EL (cell line): ENCODE measurements at places on chromosomes 12 and 14.

DNA sequence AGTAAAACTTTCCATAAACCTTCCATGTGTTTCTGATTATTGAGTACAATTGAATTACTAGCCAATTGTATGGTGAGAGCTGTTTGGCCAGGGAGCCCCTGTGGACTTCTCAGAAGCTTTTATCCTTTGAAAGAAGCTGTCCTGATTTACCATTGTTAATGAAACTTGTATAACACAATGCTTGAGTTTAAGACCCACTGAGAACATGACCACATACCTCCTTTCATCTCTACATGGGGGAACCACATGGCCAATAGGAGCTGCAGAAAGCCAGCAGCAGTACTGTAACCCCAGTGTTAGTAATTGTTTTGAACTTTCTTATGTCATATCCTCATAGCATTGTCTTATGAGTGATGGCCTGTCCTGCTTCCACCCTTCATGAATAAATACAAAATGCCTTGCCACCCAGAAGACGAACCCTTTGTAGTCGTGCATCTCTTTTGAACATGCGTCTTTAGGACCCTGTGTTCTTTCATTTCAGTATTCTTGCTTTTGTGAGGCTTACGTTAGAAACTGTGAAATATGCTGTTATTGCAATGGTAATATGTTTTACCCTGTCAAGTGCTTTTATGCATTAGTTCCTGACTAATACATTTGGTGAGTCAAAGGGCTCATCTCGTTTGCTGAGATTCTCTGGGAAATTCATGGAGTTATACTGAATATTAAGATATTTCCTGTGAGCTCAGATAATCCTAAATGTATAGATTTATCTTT is 815.7 kb downstream of the NRXN3 start:
- no peak for DNase-seq

- peak; percentile 22 for DNase-seq
Observed at GRCh38 chr12:112851024-112851777, 55.6 kb upstream of the OAS1 start.

GRCh38 chr12:56800221-56800620 is 37.1 kb downstream of the HSD17B6 start:
- DNase-seq: no peak

- DNase-seq: no peak
Observed at GRCh38 chr12:31120392-31121008, 46.8 kb downstream of the DDX11 start.

GRCh38 chr12:121543786-121544185 is 37.0 kb downstream of the KDM2B start:
- DNase-seq: no peak

DNA sequence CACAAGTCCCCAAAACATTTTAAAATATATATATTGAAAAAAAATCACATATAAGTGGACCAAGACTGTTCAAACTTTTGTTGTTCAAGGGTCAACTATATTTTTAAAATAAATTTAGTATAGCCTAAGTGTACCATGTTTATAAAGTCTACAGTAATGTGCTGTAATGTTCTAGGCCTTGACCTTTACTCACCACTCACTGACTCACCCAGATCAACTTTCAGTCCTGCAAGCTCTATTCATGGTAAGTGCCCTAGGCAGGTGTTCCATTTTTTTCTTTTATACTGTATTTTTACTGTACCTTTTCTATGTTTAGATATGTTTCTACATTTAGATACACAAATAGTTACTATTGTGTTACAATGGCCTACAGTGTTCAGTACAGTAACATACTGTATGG is 23.4 kb upstream of the TMTC1 start:
- DNase-seq: peak; percentile 3

DNA sequence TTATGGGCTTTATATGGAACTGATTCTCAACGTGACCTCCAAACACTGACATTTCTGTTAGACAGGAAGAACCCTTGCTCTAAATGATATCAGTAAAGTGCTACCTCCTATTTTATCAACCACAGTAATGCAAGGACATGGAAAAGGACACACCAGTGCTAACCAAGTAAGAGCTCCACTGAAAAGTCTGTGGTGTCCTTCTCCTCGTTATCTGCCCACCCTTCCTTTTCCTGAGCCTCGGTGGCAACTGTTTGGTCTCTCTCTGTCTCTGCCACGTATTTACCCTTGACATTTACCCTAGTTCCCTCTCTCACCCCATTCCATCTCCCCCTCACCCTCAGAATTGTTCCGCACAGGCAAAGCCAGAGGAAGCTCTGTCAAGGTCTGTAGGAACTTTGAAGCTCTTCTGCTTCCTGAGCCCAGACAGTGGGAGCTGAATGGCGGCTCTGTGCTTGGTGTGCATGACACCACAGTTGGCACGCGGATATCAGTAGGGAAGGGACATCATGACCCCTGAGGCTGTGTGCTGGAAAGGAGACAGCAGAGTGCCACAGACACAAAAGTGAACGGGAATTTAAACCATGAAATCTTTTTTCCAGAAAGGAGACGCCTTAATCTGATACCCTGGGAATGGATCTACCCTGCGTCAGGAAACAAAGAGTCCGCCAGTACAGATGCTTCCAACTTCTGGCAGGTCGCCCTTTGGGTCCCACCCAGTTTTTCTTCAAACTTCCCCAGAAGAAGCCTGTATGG is 50.8 kb downstream of the NTN4 start:
- DNase-seq: no peak

DNA sequence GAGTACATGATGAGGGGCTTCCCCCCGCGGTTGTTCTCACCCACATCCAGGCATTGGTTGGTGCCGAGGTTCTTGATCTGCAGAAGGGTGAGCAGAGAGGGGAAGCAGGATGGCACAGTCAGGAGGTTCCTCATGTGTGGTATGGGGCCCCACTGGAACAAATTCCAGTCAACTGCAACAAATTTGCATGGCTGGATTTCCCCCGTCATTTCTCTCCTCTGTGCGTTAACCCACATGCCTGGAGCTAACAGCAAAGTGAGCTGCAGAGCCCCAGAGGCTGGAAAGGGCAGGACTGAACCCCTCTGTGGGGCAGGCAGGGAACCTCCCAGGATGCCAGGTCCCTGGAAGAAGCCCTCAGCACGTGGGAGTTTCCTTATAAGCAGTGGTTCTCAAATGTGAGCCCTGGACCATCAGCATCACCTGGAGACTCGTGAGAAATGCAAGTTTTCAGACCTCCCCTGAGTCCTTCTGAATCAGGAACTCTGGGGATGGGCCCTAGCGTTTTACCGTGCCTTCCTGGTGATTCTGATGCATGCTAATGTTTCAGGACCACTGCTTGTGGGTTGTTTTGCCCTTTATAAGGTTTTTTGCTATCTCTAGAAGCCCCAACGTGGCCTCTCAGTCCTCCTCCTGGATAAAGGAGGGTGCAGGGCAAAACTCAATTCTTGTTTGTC is 11.0 kb upstream of the CELA1 start:
- no peak for DNase-seq

DNA sequence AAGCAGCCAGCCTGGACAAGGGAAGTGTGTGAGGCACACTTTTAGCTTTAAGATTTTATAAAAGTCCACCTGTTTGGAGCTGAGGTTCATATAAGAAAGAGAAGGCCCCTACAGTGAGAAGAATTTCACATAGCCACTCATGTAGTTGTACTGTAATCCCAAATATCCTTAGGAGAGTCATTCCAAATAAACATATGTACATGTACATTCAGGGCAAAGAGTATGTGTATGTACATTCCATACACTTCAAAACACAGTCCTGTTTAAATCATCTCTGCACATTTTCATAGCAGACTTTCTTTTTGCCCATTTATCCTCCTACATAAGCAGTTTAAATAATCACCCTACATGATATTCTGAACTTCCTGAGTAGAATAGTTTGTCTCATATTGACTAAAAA is 87.6 kb downstream of the GPR65 start:
- DNase-seq: no peak

- peak; percentile 97 for DNase-seq
Observed at GRCh38 chr12:6047249-6048237, 76.9 kb downstream of the VWF start.

- no peak for DNase-seq
Observed at GRCh38 chr12:24731596-24731995, 217.3 kb downstream of the BCAT1 start.

GRCh38 chr12:27575762-27576118 is 51.7 kb downstream of the PPFIBP1 start:
- no peak for DNase-seq

DNA sequence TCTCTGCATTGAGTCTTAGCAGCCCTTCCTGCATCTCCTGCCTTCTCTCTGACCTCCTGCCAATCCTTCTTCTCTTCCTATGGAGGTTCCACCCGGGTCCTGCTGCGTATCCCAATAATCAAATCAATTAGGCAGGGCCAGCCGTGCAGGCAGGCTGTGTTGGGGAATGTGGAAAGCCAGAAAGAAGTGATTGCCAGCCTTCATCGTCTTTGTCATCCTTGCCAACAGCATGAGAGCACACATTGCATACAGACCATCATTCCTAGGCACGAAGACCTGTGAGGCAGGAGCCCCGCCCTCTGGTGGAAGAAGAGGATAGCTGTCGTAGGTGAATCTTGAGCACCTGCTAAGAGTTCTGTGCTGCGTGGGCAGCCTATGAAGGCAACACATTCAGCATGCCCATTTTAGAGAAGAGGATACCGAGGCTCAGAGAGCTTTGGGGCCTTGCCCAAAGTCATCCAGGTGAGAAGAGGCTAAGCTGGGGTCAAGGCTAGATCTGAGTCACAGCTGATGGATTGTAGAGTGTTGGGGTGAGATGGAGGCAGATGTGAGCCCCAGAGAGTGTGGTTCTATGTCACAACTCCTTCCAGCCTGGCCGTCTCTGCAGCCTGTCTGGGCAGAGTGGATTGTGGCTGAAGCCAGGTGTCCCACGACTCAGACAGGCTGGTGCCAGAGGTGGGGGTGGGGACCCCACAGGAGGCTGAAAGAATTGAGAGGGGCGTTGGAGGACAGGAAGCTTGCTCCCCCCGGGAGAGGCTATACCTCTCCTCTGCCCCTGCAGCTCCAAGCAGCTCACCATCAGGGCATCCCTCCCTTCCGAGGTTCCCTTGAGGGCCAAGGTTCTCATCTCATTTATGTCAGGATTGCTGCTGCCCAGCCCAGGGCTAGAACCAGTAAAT is 12.7 kb downstream of the C14orf132 start:
- no peak for DNase-seq

- DNase-seq: no peak
Observed at GRCh38 chr12:119302451-119303080, 32.0 kb upstream of the CCDC60 start.

- peak; percentile 25 for DNase-seq
Observed at GRCh38 chr12:132986885-132987225, 688 bp downstream of the ZNF26 start.

DNA sequence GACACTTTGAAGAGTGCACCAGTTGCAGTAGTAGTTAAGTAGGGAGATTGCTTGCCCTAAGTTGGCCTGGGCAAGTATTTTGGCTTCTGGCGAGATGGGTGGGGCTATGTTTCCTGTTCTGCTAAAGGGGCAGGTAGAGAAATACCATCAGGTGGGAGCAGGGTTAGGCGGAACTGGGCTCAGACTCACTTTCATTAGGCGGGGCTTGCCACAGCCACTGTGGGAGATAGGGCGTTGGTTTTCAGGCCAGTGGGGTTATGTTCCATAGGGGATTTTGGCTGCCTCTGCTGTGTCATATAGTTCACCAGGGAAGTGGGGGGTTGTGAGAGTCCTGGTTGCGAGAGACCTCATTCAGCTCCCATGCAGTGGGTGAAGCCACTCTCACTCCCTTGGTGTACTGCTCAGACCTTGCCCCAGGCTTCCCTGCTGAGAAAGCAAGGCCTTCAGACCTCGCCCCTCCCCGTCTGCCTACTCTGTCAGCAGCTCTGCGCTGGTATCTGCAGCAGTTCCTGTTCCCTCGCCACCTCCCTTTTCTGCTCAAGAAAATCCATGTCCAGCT is 43.3 kb downstream of the AEBP2 start:
- DNase-seq: no peak

DNA sequence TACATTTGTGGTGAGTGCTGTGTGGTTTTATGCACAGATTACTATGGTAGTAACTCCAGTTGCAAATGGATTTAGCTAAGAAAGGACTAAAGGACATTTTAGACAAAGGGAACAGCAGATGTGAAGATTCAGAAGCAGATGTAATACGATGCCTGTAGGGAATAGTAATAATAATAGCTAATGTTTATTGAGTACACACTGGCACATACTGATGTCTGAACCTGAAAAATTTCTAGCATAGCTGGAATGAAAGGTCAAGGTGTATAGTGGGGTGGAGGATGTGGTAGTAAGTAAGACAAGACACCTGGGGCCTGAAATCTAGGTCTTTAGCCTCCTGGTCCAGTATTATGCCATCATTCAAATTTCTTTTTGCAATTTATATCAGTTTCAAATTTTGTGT is 54.3 kb upstream of the LRTM2 start:
- no peak for DNase-seq

DNA sequence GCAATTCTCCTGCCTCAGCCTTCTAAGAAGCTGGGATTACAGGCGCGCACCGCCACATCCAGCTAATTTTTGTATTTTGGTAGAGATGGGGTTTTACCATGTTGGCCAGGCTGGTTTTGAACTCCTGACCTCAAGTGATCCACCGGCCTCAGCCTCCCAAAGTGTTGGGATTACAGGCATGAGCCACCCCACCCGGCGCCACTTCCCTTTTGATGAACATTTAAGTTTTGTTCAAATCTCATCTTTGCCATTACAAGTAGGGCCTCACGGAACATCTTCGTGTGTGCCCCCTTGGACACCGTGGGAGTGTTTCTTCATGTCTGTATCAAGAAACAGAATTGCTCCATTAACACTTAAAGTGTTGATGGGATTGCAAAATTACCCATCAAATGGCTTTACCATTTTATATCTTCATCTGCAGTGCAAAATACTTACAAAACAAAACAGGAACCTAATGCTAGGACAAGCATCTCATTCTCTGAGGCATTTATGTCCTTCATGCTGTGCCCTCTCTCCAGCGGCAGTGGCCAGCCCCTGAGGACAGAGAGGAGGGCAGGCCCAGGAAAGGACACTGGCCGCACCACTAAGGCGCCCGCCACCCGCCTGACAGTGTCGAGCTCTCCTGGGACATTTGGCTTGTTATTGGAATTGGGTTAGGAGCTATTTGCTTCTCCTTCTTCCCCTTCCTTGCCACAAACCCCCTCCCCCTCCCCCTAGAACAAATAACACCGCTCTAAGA is 61.7 kb downstream of the RFX4 start:
- no peak for DNase-seq

GRCh38 chr12:115387467-115387901 is 703.5 kb upstream of the TBX3 start:
- DNase-seq: no peak

DNA sequence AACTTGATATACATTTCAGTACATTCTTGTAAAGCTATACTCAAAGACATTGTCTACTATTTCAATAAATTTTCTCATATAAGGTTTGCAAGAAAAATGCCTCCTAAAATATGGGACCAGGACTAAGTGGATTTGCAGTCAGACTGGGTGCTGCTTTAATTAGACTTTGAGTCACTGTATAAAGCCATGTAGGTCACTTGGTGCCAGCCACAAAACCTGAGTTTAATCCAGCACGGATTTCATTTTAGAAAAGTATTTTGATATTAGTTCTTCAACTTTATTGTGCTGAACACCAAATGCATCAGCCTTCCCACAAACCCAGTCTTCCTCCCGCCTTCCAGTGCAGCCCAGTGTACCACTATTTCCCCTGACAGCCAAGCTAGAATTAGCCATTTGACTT is 9.9 kb upstream of the NID2 start:
- DNase-seq: no peak
